ENCODE measurements at places on chromosomes 6 and 20. TPM values are rescaled to one million over a fixed set of nuclear protein-coding genes. Genes with fewer than 3 reads are reported as not detected.

The C6orf136 gene
- total RNA-seq, result 15.4 TPM

- no peak overlapping the region for H3K4me3 ChIP-seq
- no peak overlapping the region for H3K27ac ChIP-seq
- peaks cover 23% of the 10 kb centered on the region for H3K27me3 ChIP-seq
- H3K4me1 ChIP-seq, result no peaks in the 10 kb centered on the region
- H3K36me3 ChIP-seq, result no peaks in the 10 kb centered on the region
Measured at GRCh38 chr6:85346196-85346595, 103.7 kb upstream of the NT5E start.

DNA sequence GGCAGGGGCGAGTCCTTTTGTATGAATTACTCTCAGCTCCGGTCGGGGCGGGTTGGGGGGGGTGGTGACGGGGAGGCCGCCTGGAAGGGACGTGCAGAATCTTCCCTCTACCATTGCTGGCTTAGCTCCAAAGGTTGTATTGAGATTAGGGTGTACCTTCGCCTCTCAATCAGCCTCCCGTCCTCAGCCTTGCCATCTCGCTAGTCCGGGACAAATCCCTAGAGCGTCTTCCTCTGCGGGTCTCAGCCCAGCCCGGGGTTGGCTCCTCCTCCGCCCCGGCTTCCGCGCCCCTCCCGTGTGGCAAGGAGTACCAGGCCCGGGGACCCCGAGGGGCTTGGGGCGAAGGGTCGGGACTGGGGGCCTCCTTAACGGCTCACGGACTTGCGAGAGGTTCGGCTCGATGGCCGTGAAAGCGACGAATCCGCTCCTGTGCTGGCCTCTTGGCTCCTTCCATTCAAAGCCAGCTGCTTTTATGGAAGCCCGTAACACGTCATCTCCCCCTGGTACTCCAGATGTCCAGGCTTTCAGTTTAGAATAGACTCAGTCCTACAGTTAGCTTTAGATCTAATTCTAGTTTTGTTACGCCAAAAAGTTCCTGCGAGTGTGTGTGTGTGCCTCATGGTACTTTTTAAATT is 636 bp upstream of the EEF1A1 start:
- H3K4me3 ChIP-seq, result peak overlapping the region; percentile 94
- H3K27ac ChIP-seq, result peak overlapping the region; percentile 99
- peaks cover 32% of the 10 kb centered on the region for H3K27me3 ChIP-seq
- H3K36me3 ChIP-seq, result peaks cover 39% of the 10 kb centered on the region
- H3K4me1 ChIP-seq, result peaks cover 42% of the 10 kb centered on the region
- DNase-seq, result peak; percentile 75

DNA sequence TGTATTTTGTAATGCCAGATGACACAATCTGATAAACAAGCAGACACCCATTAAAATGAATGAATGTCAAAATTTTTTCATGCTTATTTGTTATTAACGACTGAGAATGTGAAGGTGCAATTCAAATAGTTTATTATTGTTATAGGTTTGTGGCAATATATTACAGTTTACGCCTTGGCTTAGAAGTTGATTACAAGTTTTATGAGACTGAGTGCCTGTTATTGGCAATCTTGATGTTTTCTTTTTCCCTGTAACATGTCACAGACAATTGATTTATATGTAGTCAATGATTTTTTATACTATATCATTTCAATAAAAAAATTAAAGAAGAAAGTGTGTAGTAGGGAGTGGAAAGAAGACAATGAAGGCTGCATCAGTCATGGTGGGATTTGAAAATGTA is 144.1 kb upstream of the EEF1E1 start:
- H3K4me3 ChIP-seq, result no peak overlapping the region
- H3K27me3 ChIP-seq, result no peaks in the 10 kb centered on the region
- no peak overlapping the region for H3K27ac ChIP-seq
- H3K36me3 ChIP-seq, result no peaks in the 10 kb centered on the region
- no peak for DNase-seq

- no peak for DNase-seq
- H3K36me3 ChIP-seq, result peaks cover 28% of the 10 kb centered on the region
- H3K4me3 ChIP-seq, result no peak overlapping the region
- no peaks in the 10 kb centered on the region for H3K27me3 ChIP-seq
- H3K27ac ChIP-seq, result no peak overlapping the region
Measured at GRCh38 chr6:158185729-158186456, 17.7 kb downstream of the GTF2H5 start.

DNA sequence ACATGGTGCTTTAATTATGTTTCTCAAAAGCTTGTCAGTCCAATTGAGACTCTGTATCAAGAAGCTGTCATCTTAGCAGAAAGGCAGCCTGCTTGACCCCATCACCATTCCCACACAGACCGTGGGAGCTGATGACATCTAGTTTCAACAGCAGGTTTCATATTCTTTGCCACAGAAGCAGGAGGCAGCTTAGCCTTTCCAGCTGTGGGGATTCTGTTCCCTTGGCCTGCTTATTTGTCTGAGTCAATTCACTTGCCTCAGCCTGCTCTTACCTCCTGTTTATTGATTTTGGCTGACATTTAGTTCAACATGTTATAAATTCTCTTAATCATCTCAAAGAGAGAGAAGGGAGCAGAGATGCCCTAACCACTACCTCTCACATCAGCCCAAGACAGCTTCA is 527.7 kb downstream of the ADGRB3 start:
- H3K27me3 ChIP-seq, result no peaks in the 10 kb centered on the region

GRCh38 chr20:63968928-63969760 is 586 bp downstream of the ZNF512B start:
- peak overlapping the region; percentile 89 for H3K4me3 ChIP-seq
- no peak for DNase-seq
- peaks cover 3% of the 10 kb centered on the region for H3K27me3 ChIP-seq
- H3K36me3 ChIP-seq, result peaks cover 2% of the 10 kb centered on the region
